Progenitor cell of endocrine pancreas (in vitro differentiated cells): ENCODE measurements at places on chromosomes 2 and 18.

DNA sequence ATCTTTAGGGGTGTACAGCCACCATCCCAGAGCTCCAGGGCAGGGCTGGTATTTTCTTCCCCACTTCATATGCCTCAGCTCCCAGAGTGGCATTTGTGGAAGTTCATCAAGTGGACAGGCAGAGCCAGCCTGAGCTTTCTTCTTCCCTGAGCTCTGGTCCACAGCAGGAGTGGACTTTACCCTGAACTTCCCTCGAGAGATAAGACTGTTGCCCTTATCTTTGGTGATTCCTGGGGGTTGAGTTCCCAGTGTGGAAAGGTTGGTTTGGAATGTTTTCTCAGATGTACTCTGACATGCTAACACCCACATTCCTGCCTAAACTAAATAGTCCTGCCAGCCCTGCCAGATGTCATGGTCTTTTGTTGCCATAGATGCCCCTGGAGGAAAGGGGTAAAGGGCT is 62.0 kb upstream of the LGALSL start:
- H3K4me1 ChIP-seq: peaks cover 6% of the 10 kb centered on the region
- DNase-seq: no peak
- H3K4me3 ChIP-seq: no peak overlapping the region
- H3K36me3 ChIP-seq: peaks cover 1% of the 10 kb centered on the region

GRCh38 chr18:59357928-59358327 is 1.1 kb downstream of the LMAN1 start:
- peaks cover 15% of the 10 kb centered on the region for H3K4me1 ChIP-seq
- peaks cover 9% of the 10 kb centered on the region for H3K36me3 ChIP-seq
- H3K27me3 ChIP-seq: no peaks in the 10 kb centered on the region
- DNase-seq: no peak

- H3K27me3 ChIP-seq: peaks cover 10% of the 10 kb centered on the region
- H3K36me3 ChIP-seq: no peaks in the 10 kb centered on the region
- DNase-seq: no peak
- peaks cover 20% of the 10 kb centered on the region for H3K4me1 ChIP-seq
Observed at GRCh38 chr2:60353406-60353800, 200.1 kb downstream of the BCL11A start.

GRCh38 chr18:35348001-35348400 is 3.8 kb upstream of the ZNF24 start:
- no peaks in the 10 kb centered on the region for H3K27me3 ChIP-seq
- H3K27ac ChIP-seq: no peak overlapping the region
- peaks cover 3% of the 10 kb centered on the region for H3K36me3 ChIP-seq
- DNase-seq: no peak

DNA sequence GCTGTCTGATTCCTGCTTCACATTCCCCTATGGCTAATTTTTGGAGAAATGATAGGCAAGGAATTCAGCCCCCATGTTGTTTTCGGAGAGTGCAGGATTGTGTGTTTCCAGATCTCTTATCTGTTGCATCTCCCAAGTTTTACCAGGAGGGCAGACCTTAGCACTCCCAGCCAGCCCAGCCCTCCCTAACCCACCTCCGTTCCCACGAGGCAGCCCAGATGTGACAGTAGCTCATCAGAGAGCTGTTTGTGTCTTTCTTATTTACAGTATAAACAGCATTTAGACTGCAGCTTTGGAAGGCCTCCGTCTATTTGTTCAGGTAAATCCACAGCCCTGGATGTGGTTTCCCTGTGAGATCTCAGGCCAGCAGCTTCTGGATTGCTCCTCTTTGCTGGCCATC is 91.6 kb downstream of the THNSL2 start:
- no peak overlapping the region for H3K27ac ChIP-seq
- peaks cover 34% of the 10 kb centered on the region for H3K4me1 ChIP-seq
- peaks cover 1% of the 10 kb centered on the region for H3K36me3 ChIP-seq
- H3K27me3 ChIP-seq: peaks cover 7% of the 10 kb centered on the region
- H3K4me3 ChIP-seq: no peak overlapping the region

GRCh38 chr2:20351555-20352229 is 1.0 kb upstream of the PUM2 start:
- peaks cover 2% of the 10 kb centered on the region for H3K36me3 ChIP-seq
- no peak for DNase-seq
- H3K4me3 ChIP-seq: no peak overlapping the region
